ENCODE measurements at places on chromosomes 7 and 10. TPM values are rescaled to one million over a fixed set of nuclear protein-coding genes. Genes with fewer than 3 reads are reported as not detected.

The LIPK gene
- total RNA-seq: not detected

- DNase-seq: no peak
These were observed 631.0 kb downstream of the AUTS2 start for GRCh38 chr7:70229242-70229641.

DNA sequence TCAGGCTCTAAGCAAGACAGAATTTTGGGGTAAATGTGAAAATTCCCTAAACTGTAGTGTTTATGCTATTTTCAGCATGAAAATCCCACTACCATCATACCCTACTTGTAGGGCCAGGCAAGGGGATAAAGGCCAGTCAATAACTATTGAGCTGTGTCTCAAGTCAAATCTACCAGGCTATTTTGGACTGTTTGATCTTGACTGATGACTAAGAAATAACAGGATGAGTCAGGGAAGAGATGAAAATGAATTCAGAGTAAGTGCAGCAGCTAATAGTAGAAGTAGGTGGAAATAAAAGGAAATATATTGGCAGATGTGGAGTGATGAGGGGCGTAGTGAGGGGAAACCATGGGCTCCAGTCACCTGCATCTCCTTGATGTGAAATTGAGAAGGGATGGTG, 225.8 kb upstream of the PHYHIPL start:
- DNase-seq: no peak

GRCh38 chr7:128458956-128459355, 3.3 kb downstream of the HILPDA start:
- DNase-seq: no peak

The PDE1C gene
- 1.4 TPM for total RNA-seq

The LOXL4 gene
- 3.7 TPM for total RNA-seq

The SERPINE1 gene
- 1,267 TPM for total RNA-seq

GRCh38 chr7:46047581-46047980, 126.5 kb upstream of the IGFBP3 start:
- no peak for DNase-seq

- DNase-seq: no peak
These were observed 335.2 kb upstream of the NPSR1 start for GRCh38 chr7:34322841-34323240.

DNA sequence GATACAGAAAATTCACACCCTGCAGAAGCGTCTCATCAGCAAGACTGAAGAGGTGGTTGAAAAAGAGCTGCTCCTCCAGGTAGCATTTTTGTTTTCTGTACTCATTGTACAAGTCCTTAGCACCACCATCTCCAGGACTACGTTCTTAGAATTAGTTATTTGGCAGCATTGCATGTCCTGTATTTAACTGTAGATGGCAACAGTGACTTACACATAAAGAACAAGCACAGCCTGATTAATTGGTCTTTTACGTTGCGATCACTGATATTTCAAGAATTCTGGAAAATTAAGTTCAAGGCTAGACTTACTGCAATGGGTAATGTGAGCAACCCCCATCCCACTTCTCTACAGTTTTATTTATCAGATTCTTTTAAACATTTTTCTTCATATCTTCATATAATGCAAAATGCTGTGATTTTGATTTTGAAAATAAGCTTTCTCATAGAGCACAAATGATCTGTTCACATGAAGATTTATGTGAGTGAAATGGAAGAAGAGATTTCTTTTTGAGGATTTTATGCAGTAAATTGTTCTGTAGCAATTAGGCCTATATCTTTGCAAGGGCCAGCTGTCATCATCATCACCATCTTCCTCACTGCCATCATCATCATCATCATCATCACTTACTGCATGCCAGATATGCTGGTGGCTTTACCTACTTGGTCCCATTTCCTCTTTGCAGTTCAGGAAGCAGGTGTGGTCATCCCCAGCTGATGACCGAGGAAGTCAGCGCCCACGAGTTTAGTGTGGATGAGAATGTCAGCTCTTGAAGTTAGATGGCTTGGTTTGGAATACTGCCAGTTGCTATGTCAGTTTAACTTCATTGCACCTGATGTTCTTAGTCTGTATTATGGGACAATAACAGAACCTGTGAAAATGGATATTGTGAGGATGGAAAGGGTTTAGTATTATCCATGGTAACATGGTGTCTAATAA, 53.4 kb downstream of the CFAP58 start:
- DNase-seq: no peak

All from ascending aorta (tissue), 2 donors.